Dermis microvascular lymphatic vessel endothelial cell (primary cell): ENCODE measurements at places on chromosomes 1 and 21. TPM values are rescaled to one million over a fixed set of nuclear protein-coding genes. Genes with fewer than 3 reads are reported as not detected.

The ERVH48-1 gene
- total RNA-seq: not detected in 2 replicates

DNA sequence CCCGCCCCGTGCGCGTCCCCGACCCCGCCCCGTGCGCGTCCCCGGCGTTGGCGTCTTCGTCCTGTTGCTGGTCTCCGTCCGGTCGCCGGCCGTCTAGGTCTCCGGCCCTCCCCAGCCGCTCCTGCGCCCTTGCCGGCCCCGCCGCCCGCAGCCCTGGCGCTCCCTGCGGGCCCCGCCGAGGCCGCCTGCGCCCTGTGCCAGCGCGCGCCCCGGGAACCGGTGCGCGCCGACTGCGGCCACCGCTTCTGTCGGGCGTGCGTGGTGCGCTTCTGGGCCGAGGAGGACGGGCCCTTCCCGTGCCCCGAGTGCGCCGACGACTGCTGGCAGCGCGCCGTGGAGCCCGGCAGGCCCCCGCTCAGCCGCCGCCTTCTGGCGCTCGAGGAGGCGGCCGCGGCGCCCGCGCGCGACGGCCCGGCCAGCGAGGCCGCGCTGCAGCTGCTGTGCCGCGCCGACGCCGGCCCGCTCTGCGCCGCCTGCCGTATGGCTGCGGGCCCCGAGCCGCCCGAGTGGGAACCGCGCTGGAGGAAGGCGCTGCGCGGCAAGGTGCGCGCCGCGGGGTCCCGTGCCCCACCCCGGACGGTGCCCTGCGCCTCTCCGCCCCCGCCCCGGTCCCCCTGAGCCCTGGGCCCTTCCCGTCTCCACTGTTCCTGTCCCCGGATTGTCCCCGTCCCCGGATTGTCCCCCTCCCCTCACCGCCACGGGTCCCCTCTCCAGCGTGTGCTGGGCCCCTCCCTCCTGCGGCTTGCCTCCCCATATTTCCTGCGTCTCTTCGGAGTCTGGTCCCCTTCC lies at the start of gene RNF187:
TSS of gene RNF187 (plus strand) at position 47 of the 789 bp plus-strand sequence.
- no peak for DNase-seq

- no peak for DNase-seq
Observed at GRCh38 chr1:246301553-246302250, 205.4 kb downstream of the SMYD3 start.

- no peak for DNase-seq
Observed at GRCh38 chr21:42525029-42525581, 11.5 kb downstream of the SLC37A1 start.

DNA sequence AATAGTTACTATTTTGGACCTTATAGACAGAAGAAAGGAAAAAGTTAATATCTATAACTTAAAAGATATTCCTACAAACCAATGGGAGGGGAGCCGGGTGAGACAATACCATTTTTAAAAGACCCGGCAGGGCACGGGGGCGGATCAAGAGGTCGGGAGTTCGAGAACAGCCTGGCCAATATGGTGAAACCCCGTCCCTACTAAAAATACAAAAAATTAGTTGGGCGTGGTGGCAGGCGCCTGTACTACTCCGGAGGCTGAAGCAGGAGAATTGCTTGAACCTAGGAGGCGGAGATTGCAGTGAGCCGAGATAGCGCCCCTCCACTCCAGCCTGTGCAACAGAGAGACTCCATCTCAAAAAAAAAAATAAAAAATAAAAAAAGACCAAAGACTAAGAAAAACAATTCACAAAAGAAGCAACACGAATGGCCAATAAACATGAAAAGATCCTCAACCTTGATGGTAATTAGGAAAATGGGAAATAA lies 1.2 kb upstream of the PSMB2 start:
- DNase-seq: no peak

DNA sequence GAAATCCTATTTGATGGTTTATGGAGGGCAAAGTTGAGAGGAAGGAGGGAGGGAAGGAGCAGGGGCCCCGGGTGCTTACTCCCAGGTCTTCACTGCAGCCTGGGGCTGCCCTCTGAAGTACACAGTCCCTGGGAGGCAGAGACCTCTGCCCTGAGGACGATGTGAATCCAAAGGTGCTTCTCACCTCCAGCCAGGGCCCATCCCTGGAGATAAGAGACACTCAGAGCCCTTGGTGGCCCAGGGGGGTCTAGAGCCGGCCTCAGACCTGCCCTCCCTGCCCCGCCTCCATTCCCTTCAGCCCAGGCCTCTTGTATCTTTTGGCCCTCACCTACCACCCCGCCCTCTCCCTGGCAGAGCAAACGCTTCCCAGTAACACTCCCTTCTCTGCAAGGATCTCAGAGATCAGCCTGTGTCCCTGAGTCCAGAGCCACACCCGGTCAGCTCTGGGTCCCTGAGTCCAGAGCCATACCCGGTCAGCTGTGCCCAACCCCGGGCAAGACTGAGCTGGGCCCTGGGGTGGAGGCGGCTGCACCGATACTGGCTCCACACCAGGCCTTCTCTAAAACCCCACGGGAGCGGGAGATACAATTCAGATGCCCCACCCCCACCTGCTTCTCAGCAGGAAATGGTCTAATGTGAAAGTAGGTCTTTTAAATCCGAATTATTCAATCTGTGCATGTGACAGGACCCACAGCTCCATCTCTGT lies 3.6 kb upstream of the GNB1 start:
- DNase-seq: no peak

GRCh38 chr1:109910963-109911798 lies 532 bp downstream of the CSF1 start:
- no peak for DNase-seq

DNA sequence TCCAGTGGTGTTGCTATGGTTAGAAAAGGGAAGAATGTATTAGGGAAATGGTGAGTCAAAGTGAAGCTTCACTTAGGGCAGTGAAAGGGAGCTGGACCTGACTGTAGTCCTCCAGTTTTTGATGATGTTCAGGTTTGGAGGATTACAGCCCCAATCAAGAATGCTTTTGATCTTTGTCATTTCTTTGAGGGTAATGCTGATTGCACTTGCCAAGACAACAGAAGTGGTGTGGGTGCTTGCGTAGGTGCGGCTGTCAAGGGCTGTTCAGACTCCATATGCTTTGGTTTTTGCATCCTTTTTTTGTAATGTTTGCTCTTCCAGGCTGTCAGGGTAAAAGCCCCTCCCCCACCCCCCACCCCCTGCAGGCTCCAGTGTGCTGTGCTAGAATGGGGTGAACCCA lies 38.9 kb downstream of the HHAT start:
- no peak for DNase-seq

- DNase-seq: no peak
Observed at GRCh38 chr1:75937034-75937433, 4.8 kb upstream of the ASB17 start.

DNA sequence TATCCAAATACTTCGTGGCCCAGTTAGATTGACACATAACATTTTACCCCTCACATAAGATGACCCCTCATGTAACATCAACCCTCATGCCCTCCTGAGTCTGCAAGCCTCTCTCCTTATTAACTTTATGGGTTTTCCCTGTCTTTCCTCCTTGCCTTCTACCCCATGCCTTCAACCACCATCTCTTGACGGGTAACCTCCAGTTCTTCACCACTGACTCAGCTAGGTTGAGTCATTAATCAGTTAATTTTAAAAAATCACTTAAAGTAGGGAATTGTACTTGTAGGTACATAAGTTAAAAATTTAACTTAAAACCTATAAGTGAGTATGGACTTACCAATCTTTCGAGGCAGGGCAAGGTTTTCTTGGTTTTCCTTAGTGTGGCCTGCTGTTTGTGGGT lies 330.7 kb downstream of the CAMTA1 start:
- DNase-seq: no peak
